ENCODE measurements at places on chromosomes 4 and X.

DNA sequence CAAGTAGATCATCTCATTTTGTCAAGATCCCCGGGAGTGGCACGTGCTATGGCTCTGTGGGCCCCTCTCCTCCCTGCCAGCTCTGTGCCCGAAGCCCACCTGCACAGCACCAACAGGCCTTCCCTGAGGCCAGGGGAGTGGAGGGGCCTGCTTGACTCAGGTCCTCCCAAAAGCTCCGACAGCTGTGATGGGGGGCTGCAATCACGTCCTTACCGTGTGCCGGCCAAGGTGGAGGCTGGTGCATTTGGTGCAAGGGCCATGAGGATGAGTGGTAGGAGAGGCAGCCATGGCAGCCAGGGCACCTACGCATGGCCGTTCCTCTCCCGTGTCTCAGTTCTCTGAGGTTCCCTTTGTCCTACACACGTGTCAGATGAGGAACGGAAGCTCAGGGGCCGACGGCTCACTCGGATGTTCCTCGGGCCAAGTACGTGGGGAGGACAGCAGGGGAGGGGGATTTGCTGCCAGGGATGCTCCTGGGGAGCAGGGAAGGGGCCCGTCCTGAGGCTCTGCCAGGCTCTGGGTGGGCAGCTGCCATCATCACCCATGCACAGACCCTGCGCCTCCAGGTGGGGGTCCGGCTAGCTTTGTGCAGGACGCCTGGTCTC is 95.8 kb downstream of the HMX1 start:
- no peak for DNase-seq

- DNase-seq = no peak
Measured at GRCh38 chr4:108160741-108161352, 7.9 kb downstream of the LEF1 start.

DNA sequence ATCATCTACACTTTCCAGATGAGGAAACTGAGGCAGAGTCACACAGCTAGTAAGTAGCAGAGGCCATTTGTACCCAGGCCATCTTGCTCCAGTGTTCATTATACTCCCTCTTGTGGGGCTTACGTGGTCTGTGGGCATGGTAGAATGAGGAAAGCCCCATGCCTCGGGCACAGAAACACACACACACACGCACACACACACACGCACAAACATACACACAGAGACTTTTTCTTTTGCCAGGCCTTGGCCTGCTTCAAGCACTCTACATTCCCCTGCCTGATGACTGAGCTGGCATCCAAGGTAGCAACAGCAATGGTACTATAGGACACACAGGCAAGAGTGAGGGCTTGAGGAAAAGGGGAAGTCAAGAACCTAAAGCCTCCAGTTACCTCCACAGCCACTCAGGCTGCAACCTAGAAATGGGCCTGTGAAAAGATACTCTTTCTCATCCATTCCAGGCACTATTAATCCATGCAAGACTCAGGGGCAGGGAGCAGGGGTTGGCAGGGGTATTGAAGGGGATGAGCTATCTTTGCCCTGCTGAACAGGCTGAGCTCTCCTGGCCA is 43.6 kb downstream of the STARD8 start:
- no peak for DNase-seq

GRCh38 chr4:160129439-160129838 is 1026.6 kb downstream of the RAPGEF2 start:
- DNase-seq = peak; percentile 10

GRCh38 chr4:102429553-102429952 is 71.6 kb upstream of the NFKB1 start:
- DNase-seq = peak; percentile 55

- peak; percentile 1 for DNase-seq
Measured at GRCh38 chr4:85573270-85573669, 98.3 kb downstream of the ARHGAP24 start.

GRCh38 chr4:142351958-142352357 is 494.1 kb downstream of the INPP4B start:
- no peak for DNase-seq

- DNase-seq = no peak
Measured at GRCh38 chrX:145003443-145003842, 243.9 kb upstream of the SPANXN1 start.

DNA sequence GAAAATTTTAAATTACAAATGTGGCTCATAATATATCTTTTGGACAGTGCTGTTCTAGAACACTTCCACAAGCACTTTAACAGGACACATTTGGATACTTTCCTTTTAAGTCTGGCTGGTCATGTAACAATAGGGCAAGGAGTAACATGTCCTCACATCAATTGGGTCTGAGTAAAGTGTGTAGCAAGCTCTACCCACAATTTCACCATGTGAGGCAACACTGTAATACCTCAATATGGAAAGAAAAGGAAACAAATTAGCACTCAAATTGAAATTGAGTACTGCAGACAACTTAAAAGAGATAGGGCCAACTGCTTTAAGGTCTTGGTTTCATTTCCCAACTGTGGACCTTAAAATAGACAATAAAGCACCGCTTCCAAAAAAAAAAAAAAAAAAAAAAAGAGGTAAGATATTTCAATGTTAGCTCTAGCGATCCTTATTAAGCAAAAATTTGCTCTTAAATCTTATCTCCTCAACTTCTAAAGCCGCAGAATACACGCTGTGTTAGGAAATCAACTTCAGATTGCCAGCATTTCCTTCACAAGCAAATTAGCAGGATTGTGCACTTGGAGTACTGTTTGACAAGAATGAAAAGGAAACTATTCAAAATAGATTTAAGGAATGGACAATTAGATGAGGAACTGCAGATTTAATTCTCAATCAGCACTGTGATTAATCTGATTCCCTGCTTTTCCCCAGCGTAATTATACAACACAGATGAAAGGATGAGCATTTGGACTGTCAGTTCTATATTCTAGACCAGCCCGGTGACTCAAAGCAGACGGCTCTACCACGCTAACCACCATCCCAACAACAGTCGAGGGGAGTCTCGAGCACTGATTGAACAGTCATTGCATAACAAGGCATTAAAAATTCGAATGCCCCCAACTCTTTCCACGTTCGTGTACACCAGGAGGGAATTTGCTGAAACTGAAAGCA is 1.6 kb downstream of the CASK start:
- no peak for DNase-seq

GRCh38 chrX:110318664-110318968 is 731 bp upstream of the AMMECR1 start:
- DNase-seq = no peak

- DNase-seq = no peak
Measured at GRCh38 chrX:19599253-19599652, 83.9 kb upstream of the MAP3K15 start.

- DNase-seq = no peak
Measured at GRCh38 chr4:87916626-87917025, 58.9 kb upstream of the SPP1 start.

DNA sequence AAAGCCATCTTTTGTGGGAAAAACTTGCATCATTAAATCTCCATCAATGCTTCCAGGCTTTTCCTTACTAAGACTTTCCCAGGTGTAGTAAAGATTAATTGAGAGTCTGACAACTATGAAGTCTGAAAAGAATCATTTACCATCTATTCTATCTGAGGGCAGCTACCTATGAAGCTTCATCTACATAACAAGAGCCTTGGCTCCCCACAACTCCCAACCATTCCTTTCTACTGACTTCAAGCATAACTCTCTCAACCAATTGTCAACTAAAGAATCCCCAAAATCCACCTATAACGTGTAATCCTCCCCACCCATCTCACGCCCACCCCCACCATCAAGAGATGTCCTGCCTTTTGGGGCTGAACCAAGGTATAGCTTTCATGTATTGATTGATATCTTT is 101.5 kb upstream of the GABRA2 start:
- DNase-seq = no peak

GRCh38 chr4:46946919-46947536 is 38.0 kb upstream of the COX7B2 start:
- DNase-seq = no peak

DNA sequence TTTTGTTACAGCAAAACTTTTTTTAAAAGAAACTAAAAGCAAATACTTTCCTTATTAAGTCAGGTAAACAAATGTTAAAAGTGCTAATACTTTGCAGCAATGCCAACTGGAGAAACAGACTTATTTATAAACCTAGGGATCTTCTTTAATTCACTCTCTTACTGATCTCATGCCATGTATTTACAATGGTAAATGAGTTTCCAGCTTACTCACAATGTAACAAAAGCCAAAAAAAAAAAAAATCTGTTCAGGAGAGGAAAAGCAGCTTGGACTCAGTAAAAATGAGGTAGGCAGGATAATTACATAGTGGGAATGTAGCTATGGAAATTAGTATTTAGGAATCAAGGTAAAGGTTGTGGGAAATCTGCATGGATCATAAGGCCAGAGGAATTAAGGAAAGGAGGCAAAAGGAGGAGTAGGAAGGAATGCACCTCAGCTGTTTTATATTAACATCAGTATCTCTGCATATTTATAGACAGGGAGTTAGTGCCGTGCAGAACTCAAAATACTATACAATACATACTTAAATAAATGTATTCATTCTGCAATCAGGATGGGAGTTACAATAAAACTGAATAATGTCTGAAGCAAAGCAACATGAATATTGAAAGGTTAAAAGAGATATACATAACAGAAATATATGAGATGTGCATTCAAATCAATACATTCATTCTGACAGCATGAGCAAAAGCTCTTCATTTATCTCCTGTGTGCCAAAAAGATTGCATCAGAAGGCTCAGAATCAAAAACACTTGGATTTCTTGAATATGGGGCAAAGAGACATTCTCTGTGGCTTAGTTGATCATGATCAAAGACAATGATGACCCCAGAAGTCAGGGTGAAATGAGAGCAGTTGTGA is 57.9 kb upstream of the ETNPPL start:
- DNase-seq = peak; percentile 52

- no peak for DNase-seq
Measured at GRCh38 chr4:48566034-48566384, 76.0 kb downstream of the ZAR1 start.

GRCh38 chr4:78592088-78592783 is 40.7 kb downstream of the ANXA3 start:
- no peak for DNase-seq

- DNase-seq = no peak
Measured at GRCh38 chr4:4619821-4620220, 78.0 kb upstream of the STX18 start.

- no peak for DNase-seq
Measured at GRCh38 chr4:80206521-80207171, 9.3 kb downstream of the PRDM8 start.

GRCh38 chr4:108454227-108454626 is 166.1 kb upstream of the RPL34 start:
- no peak for DNase-seq

DNA sequence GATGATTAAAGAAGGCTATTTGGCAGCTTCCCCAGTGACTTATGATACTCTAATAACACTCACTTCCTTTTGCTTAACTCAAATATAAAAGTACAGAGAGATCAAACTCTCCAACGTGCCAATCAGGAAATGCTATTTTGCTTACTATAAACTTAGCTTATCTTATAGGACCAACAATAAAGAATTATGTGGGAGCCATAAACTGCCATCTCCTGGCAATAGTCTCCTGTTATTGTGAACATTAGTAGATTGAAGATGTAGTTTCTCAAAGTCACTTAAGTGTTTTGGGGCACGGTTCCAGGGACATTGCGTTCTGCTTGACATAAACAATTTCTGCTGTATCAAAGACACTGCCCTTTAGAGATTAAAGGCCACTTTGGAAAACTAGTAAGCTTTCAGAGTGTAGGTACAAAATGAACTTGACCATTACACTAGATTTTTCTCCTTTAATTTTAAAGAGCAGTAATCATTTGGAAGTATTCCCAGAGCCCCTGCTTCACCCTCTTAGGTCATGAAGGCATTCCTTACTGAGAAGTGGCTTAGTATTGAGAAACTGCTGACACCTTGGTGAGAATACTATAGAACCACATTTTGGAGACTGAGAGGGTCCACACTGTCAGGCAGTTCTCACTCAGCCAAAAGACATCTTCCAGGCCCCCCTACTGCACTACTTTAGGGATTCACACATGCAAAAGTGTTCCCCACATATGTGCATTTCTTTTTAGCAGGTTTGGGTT is 51.9 kb downstream of the MAOA start:
- DNase-seq = no peak

DNA sequence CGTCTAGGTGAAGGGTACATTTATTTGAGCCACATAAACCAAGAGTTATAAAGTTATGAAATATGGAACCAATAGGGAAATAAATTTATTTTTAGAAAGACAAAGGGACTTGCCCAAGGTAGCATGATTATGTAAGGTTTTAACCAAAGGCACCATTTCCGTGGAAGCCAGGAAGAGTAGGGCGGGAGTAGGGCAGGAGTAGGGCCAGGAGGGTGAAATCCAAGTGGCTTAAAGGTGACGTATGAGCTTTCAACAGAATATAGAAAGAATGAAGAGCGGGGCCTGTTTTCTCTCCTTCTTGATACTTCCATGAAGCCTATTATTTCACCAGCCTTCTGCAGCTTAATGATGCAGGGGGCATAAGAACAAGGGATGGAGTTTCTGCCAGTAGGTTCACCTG is 91.7 kb upstream of the PNPLA4 start:
- DNase-seq = no peak

DNA sequence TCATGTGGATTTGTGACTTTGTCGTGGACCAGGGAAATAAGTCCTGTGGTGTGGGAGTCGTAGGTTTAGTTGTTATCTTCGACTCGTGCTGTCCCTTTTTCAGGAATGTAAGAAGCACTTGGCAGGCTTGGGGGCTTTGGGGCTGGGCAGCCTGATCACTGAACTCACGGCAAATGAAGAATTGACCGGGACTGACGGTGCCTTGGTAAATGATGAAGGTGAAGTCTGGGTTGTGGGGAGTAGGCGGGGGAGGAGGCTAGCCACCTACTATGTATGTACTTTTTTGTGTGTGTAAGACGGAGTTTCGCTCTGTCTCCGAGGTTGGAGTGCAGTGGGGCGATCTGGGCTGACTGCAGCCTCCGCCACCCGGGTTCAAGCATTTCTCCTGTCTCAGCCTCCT is 1.2 kb downstream of the TAF1 start:
- no peak for DNase-seq

DNA sequence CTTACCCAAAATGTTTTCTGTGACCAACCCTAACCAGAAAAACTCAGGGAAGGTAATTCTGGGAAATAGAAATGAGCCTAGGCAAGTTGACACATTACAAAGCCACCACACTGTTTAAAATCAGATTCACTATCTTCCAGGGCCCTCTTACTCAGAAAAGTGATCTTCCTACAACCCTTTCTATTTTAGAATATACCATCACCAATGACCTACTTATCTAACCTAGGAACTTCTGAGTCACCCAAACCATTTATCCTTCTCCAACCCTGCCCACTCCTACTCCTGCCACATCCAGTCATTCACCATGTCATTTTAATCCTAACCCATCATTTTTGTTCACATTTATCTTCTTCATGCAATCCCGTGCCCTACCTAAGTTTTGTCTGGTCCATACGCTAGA is 89.9 kb downstream of the FTHL17 start:
- DNase-seq = no peak

DNA sequence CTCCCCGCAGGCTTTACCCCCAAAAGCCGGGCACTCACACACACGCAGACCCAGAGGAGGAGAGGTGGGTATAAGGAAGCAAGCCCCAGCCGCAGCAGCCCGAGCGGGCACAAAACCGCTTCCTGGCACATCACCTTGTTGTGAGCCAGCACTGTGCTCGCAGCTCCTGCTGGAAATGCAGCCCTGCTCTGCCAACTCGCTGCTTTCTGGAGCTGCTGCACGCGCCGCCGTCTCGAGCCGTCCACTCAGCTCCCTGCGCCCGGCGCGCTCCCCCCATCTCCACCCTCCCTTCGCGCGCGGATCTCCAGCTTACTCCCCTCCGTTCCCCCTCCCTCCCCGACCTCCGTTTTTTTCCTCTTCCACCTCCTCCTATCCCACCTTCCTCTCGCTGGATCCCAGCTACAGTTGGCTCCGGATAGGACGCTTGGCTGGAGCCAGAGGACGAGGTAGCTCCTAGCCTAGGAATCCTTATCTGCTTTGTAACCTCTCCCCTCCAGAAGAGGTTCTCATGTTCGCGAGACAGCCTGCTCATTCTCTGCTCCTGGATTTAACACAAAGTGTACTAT is at the start of gene SPOCK3:
Gene SPOCK3, minus strand, starts transcription at position 179 of the 566 bp plus-strand sequence.
- no peak for DNase-seq
